ENCODE measurements at places on chromosomes 5 and 9. TPM values are rescaled to one million over a fixed set of nuclear protein-coding genes. Genes with fewer than 3 reads are reported as not detected.
A peak's percentile ranks its signal among the peaks of the same experiment; 100 is the strongest.

DNA sequence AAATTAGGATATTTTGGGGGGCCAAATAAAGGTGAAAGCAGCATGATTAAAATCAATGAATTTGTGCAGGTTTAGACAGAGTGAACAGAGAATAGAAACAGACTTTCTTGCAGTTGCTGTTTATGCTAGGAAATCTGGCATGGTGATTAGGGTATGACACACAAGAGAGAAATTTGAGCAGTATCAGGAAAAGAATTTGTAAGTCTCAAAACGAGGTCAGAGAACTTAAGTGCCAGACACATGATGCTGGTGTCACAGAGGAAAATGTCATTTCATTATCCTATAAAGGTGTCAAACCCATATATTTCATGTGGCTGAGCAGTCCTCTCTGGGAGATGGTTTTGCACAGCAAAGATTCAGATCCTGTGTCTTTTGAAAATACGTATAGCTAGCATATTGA lies 15.7 kb downstream of the LVRN start:
- DNase-seq, result no peak

DNA sequence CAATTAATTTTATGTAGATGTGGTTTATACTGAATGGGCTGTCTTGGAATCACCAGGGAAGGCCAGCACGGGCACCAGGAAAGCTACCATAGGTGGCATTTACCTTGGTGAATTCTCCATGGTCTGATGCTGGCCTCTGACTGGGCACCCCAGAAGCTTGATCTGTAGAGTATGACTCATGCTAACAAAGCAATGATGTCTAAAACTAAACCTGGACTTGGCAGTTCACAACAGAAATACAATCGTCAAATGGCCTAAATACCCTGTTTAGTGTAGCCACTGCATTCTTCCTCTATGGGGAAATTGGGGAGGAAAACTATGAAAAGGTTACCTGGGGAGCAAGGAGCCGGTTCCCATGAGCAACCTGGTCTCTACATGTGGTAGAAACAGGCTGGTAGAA lies 98.0 kb downstream of the ATPSCKMT start:
- DNase-seq, result no peak

- DNase-seq, result no peak
Observed at GRCh38 chr5:54705994-54706653, 188.6 kb downstream of the SNX18 start.

DNA sequence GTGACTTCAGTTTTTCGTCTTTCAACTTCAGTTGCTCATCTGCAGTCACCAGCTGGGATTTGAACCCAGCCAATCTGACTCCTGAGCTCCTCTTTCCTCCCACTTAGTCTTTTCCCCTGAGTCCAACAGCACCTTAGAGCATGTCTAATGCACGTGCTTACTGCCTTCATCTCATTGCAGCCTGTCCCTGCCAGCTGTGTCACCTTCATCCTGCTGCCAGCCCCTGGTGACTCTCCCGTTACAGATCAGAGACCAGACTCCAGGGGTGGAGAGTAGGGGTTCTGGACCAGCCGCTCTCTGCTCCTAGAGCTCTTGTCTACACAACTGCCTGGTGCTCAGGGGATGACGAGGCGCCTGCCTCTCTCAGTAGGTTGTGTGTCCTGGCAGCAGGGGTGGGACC lies 132.9 kb upstream of the LMX1B start:
- DNase-seq, result no peak

GRCh38 chr9:6897898-6898302 lies 140.1 kb downstream of the KDM4C start:
- DNase-seq, result no peak

DNA sequence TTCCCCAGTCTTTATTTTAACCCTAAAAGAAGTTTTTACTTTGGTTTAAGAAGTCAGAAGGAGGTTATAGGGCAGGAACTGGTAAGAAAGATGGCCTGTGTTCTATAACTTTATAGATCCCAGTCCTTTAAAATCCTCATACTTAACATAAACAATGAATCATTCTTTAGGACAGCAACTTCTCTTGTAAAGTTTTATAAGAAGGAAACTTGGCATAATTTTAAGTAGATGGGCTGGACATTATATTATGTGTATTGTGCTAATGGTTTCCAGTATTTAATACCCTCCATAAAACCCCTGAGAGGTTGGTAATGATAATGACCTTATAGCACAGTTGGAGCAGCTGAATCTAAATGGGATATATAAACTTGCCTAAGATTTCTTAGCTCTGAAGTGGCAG lies 247.2 kb downstream of the FAM170A start:
- DNase-seq, result no peak

GRCh38 chr5:179806250-179807048 lies at the start of gene MGAT4B:
TSS of gene MGAT4B (minus strand) at chr5:179806866. CDS start at chr5:179806583, 283 bp downstream.
- no peak for DNase-seq

DNA sequence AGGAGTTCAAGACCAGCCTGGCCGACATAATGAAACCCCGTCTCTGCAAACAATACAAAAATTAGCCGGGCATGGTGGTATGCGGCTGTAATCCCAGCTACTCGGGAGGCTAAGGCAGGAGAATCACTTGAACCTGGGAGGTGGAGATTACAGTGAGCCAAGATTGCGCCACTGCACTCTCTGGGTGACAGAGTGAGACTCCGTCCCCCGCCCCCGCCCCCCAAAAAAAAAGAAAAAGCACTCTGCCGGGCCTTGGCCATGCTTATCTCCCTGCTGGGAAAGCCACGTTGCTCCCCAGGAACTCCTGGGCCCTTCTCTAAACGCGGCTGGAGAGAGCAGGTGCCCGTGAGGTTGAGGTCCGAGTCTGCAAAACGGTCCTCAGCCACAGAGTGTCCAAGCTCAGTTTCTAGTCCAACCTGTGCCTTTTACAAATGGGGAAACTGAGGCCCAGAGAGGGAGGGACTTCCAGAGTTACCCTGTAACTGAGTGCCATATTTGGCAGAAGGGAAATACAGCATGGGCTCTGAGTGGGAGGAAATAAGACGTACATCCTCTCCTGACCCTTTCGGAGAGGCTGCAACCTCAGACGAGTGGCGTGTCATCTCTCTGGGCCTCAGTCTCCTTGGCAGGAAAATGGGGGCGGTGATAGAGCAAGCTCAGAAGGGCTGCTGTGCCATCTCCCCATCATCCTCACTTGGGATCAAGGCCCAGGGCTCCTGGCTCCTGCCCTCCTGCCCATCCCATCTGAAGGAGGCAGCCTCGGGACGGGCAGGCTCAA lies 6.6 kb upstream of the PHYHD1 start:
- no peak for DNase-seq

- no peak for DNase-seq
Observed at GRCh38 chr5:118919016-118919415, 69.3 kb downstream of the DTWD2 start.

- DNase-seq, result no peak
Observed at GRCh38 chr9:107404161-107404560, 85.4 kb downstream of the KLF4 start.

DNA sequence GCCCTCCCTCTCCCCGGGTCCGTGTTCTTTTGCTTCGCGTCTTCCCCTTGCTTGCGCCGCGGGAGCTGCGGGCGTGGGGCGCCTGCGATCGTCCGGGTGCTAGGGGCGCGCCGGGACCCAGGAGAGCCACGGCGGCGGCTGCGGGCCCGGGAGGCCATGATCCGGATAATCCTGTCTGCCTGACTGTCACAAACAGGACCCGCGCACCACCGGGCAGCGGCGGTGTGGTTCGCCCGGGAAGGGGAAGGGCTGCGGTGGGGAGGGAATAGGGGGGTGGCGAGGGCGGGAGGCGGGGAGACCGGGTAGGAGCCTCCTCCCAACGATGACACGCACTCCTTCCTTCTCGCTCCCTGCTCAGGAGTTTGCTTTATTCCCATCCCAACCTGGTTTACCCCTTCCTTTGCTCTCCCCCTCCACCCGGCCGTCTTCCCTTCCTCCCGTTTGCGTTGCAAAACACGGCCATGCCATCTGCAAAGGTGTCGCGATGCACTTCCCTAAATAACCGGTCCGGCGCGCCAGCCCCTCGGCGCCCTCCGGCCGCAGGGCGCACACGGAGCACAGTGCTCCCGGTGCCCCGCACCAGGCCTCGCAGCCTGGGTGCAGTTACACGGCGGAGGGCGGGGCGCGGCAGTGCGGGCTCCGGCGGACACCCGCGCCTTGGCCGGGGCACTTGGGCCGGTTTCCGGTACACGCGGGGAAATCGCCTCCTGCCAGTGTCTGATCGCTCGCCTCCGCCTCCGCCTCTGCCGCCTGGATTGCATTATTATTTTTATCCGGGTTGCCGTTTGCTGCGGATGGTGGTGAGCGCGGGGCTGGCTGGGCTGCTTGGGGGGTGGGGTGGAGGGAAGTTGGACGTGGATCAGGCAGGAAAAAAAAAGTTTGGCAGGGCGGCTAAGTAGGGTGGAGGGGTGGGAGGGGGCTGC lies 1.5 kb downstream of the SMARCA2 start:
- peak; percentile 49 for DNase-seq

GRCh38 chr5:1516615-1517601 lies 6.9 kb downstream of the LPCAT1 start:
- no peak for DNase-seq

- no peak for DNase-seq
Observed at GRCh38 chr5:7515284-7515914, 119.5 kb downstream of the ADCY2 start.

DNA sequence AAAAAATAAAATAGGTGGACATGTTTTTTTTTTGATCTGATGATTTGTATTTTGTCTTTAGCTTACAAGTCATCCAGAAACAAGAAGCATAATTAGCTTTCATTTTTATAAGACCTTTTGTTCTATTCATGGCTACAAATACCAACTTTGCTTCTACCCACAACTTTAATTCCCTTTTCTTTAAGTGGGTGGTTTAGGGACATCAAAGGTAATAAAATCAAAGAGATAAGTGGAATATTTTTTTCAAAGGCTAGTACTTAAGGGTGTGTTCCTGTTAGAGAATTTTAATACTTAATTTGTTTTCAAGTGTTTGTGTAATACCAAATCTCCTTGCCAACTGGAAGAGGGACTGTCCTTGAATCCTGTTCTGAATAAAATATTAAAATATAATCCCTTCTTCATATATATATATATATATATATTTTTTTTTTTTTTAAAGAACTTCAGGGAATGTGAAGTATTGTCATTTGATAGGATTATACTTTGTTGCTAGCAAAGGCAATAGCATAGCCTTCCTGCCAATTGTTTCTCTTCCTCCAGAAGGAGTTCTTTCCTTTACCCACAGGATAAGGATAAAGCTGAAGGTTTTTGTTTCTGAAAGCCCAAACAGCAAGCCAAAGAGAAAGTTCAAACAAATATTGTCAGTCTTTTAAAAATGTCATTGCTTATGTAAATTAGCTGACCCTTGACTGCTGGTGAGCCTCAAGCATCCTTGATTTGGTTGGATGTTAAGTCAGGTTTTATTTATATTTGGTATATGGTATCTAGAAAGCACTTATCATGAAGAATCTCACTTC lies 108.9 kb downstream of the PAM start:
- DNase-seq, result no peak

DNA sequence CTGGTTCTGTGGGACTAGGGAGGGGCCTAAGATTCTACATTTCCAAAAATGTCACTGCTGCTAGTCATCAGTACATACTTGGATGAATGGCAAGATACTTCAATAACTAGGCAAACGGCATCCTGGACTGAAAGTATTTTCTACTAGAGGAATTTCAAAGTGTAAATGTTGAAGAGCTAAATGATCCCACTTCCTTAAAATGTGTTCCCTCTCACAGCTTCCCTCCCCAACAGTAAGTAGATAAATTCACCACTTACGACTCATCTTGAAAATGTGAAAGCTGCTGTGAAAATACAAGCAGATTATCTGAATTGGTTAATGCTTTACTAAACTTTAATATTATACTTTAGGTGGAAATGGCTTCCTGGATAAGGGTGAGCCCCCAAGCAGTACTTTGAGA lies 1571.5 kb upstream of the WWC1 start:
- DNase-seq, result no peak

DNA sequence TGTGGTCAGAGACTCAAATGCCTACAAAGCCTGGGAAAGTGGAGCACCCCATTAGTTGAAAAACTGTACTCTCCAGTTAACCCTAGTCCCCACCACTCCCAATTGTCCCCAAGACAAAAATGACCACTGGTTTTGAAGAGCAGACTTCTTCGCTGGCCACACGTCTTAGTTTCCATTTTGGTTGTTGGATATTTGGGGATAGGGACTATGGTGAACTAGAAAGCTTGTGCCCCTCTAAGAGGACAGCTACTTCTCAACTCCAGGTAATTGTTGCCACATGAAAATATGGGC lies 109.4 kb upstream of the SPRY4 start:
- no peak for DNase-seq

The LCN15 gene
- total RNA-seq, result not detected

The PRDM9 gene
- total RNA-seq, result not detected

The GABRA1 gene
- not detected for total RNA-seq

The C9 gene
- not detected for total RNA-seq

The NOP16 gene
- total RNA-seq, result 49.4 TPM

The PLCXD3 gene
- not detected for total RNA-seq

The LCN12 gene
- total RNA-seq, result 1.2 TPM

The ACOT12 gene
- total RNA-seq, result not detected

The CCDC183 gene
- total RNA-seq, result 1.8 TPM

The GLDC gene
- total RNA-seq, result 4.4 TPM

The PLEKHG4B gene
- total RNA-seq, result not detected

The NAA35 gene
- 28.1 TPM for total RNA-seq

The ASB6 gene
- 16.3 TPM for total RNA-seq

The FAM13B gene
- 17.7 TPM for total RNA-seq

The OR13C2 gene
- not detected for total RNA-seq
